Head of caudate nucleus (tissue), 42 donors: ENCODE measurements at places on chromosomes 12 and 14.

DNA sequence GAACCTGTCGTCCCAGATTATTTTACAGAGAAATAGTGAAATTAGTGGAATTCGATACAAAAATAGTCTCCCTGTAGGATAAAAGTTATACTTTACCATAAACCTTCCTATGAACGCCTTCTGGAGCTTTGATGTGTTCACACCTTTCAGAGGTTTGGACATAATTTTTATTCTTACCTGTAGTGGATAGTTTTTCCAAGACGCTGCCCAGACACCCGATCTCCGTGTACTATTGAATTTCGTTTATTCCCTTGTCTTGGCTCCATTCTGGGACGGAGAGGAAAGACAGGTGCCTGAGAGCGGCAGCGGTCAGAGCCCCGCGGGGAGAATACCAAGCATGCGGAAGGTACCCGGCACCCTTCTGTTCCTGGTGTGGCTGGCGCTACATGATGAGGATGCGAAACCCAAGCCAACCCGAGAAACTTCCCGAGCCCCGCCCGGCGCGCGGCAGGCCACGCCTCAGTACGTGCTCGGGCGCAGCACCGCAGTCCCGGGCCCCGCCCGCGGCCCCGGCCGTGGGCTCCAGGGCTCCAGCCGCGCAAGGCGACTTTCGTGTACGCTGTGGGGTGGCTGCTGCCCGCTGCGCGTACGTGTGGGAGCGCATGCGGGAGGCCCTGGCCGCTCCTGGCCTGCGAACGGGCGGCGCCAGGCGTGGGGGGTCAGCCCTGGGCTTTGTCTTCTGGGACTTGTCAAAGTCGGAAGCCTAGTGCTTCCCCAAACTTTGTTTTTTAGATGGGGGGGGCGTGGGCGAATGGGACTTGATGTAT is 11.3 kb upstream of the SNAPC1 start:
- peak; percentile 83 for DNase-seq

DNA sequence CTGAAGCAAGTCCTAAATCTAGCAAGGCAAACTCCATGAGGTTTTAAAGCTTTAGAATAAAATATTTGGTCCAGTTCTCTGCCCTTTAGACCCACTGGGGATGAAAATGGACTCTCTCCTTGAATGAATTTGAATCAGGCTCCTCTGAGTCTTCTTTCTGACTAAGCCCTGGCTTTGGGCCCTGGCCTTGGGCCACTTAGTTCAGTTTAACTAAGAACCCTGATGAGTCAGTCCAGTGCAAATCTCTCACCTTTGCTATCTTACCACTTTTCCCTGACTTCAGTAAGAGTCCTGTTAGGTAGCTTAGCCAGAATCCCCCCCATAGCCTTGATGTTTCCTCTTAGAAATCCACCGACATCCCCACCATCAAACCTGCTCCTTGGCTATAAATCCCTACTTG is 427.5 kb downstream of the SNAPC1 start:
- DNase-seq = no peak

- no peak for DNase-seq
Observed at GRCh38 chr14:71336489-71337192, 429.4 kb downstream of the PCNX1 start.

GRCh38 chr12:31650918-31651317 is 8.6 kb upstream of the ETFBKMT start:
- DNase-seq = no peak

DNA sequence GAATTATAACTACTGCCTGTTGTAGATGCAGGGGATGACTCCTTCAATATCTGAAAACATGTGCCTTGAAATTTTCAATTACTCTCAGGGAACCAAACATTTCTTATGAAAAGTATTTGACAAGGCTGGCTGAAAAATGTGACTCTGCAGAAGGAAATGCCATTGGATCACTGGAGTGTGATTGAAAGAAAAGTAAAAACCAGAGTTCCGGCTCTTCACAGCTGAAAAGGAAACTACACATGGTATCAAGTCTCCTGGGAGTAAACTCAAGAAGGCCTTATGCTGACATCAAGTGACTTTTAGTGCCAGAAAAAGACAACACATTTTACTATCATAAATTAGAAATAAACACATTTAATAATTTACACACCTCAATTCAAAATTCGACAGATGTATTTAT is 693.0 kb downstream of the LRFN5 start:
- no peak for DNase-seq
